Stimulated activated naive CD4-positive, alpha-beta T cell (primary cell): ENCODE measurements at places on chromosomes 5 and 9.
A peak's percentile ranks its signal among the peaks of the same experiment; 100 is the strongest.

- no peak for DNase-seq
These were observed 41.2 kb downstream of the FYB1 start for GRCh38 chr5:39178171-39178570.

DNA sequence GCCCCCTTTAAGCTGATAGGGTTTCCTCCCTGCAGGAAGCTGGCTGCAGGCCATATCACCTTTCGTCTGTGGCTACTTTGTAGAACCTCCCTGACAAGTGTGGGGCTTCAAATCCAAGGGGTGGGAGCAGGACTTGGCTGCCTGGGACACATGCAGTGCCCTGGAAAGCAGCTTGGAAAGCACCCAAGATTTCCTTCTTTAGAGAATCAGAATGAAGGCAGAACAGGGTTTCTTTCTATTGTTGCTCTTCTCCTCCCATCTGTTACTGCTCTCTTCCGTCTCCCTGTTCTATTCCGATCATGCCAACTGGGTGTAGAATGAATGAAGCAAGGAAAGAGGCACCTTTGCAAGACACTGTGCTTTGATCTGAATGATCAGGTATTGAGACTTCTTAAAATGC is 282.2 kb downstream of the MED10 start:
- DNase-seq = no peak

- DNase-seq = no peak
These were observed 12.2 kb upstream of the CSNK1A1 start for GRCh38 chr5:149563466-149563865.

GRCh38 chr5:177399997-177400868 is at the start of gene PFN3:
TSS of gene PFN3 (minus strand) at chr5:177400661. CDS start at chr5:177400576, 85 bp downstream.
- no peak for DNase-seq

- no peak for DNase-seq
These were observed 584.0 kb downstream of the CHSY3 start for GRCh38 chr5:130488252-130488651.

DNA sequence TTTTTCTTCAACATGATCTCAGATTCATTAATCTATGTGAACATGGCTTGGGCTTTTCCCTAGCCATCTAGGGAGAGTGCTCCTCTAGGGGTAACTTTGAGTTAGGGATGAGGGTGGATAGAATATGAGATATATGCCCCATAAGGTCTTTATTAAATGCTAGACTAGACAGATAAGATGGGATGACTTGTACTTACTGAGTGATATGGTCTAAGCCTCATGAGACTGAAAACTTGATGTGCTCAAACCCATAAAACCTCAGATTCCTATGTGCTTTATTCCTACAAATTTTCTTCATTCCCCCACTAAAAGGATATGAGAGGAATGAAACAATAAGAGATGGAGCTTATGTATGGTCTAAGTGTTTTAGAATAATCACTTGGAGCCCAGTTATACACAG is 386.6 kb downstream of the YTHDC2 start:
- DNase-seq = no peak

- DNase-seq = no peak
These were observed 463.6 kb upstream of the DAP start for GRCh38 chr5:11224436-11225187.

GRCh38 chr9:72480921-72481320 is 40.5 kb upstream of the TMC1 start:
- DNase-seq = no peak

GRCh38 chr9:18268381-18268780 is 205.6 kb upstream of the ADAMTSL1 start:
- no peak for DNase-seq

GRCh38 chr9:101158361-101158760 is 129.8 kb downstream of the PLPPR1 start:
- DNase-seq = no peak

DNA sequence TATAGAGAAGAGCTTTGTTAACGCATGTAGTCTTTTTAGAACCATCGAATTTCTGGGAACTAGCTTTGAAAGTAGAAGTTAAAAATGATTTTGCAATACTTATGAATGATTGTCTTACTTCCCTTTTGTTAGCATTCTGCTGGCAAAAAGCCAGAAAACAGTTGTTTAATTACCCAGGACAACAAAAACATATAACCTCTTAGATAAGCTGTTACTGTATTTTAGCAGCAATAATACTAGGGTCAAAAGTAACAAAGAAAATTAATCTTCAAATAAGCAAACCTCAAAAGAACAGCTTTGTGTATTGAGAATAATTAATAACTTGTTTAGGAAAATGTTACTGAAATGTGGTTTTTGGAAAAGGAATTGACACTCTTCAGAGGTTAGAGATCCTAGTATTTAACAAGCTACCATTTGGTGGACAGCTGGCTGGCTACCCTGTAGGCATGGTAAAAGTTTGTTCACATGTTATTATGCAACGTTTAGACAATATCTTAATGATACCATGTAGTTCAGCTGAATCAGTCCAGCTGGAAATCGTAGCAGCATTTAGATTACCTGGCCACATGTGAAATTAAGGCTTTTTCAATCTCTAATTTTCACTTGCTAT is 3.8 kb downstream of the FGF10 start:
- DNase-seq = no peak

DNA sequence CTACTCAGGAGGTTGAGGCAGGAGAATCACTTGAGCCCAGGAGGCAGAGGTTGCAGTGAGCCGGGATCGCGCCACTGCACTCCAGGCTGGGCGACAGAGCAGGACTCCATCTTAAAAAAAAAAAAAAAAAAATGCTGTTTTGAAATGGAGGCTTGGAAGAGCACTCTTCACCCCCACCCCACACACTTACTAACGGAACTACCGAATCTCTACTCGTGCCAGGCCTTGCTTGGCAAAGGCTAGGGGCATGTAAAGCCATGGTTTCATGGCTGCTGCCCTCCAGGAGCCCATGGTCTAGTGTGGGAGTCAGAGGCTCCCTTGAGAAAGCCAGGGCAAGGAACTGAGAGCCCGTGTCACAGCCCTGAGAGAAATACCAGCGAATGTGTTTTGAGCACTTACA is 21.3 kb downstream of the PCDHGC5 start:
- DNase-seq = no peak

DNA sequence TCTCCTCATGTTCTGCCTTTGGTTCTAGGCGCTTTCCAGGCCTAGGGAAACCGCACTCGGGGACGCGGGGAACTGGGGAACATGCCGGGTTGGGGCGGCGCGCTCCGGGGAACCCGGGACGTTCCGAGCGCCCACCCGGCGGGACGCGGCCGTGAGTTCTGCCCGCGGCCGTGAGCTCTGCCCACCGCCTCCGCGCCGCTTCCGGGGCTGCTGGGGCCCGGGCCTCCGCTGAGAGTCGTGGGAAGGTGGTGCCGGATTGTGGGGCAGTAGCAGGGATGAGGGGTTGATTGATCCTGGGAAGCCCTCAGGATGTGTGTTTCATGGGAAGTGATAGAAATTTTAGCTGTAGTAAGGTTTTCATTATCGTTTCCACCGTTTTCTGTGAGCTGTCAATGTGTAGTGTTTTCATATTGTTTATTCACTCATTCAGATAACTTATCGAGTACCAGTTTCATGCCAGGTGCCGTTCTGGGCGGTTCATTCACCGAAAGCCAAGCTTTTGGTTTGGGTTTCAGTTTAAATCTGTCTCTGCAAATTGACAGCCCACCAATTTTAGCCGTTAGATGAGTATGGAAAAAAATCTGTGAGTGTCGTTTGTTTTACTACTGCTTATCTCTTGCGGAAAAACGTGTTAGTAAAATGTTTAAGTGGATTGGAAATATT is 657 bp downstream of the MTRR start:
- DNase-seq = peak; percentile 48

DNA sequence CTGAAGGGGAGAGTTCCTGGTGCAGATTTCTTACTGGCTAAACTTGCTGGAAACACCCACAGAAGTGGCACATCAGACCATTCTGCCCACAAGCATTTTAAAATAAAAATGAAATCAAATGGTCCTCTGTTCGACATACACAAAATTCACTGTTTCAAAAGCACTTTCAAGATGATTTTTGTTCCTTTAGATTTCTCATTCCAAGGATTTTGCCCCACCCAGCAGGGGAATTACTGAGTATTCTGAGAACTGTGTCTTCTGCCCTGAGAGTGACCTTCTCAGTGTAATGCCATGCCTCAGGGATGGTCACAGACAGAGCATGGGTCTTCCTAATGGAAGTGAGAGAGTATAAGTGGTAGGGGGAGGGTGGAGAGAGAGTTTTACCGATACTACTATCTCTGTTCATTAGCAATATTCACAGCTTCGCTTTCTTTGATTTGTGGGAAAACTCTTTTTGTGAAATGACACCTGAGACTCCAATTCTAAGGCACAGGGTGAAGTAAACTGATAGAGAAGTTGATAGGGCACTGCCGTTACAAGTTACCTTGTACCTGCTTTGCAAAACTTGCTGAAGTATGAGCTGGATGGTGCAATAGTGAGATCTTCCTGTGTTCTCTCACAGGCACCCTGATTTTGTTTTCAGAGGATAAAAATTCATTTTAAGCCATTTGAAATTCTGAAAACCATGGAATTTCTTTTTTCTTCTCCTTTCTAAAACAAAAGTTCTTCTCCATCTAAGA is 95.8 kb upstream of the CD180 start:
- no peak for DNase-seq

- no peak for DNase-seq
These were observed 2.8 kb upstream of the HMCN2 start for GRCh38 chr9:130262771-130263170.

- no peak for DNase-seq
These were observed 8.0 kb upstream of the CTNNA1 start for GRCh38 chr5:138745268-138745667.

GRCh38 chr5:101531026-101531425 is 627.9 kb upstream of the ST8SIA4 start:
- no peak for DNase-seq

GRCh38 chr9:137458194-137459151 is 661 bp downstream of the NSMF start:
- DNase-seq = no peak

GRCh38 chr5:142325725-142326479 is 1.1 kb upstream of the SPRY4 start:
- DNase-seq = no peak

DNA sequence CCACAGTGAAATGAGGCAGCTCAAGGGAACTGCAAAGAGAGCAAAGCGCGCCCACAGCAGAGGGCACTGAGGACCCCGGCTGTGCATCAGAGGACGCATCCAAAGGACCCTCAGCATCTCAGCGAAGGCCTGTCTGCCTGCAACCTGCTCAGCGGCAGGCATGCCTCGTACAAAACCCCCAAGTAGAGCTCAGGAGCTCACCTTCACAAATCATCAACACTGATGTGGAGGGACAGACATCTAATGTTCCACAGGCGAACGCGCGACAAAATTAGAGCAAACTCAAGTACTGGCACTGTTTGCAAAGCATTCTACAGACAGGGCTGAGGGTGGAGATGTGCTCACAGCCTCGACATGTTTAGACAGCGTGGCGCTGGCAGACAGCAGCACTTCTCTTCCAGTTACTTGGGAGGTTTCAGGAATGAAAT is 81.0 kb downstream of the DCP2 start:
- DNase-seq = no peak

GRCh38 chr5:133850811-133851210 is 117.6 kb downstream of the C5orf15 start:
- DNase-seq = no peak

GRCh38 chr9:128940271-128940921 is 7.0 kb downstream of the DOLK start:
- no peak for DNase-seq

DNA sequence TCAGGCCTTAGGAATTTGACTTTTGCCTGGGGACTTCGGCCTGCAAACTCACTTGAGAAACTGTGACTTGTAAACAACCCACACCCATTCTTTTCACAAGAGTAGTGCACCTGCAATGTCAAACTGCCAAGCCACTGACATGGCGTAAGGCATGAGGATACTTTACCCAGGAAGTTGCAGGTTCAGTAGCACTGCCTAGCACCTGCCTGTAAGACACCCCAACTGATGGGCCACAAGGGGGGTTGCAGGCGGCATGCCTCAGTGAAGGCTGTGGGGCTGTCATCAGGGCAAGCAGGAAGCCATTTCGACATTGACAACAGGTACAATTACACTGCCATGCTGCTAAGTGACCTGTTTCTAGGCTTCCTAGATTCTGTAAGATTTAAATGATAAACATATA is 41.3 kb upstream of the RASGEF1C start:
- DNase-seq = no peak

GRCh38 chr9:69801989-69802388 is 18.6 kb upstream of the CFAP95 start:
- DNase-seq = no peak

DNA sequence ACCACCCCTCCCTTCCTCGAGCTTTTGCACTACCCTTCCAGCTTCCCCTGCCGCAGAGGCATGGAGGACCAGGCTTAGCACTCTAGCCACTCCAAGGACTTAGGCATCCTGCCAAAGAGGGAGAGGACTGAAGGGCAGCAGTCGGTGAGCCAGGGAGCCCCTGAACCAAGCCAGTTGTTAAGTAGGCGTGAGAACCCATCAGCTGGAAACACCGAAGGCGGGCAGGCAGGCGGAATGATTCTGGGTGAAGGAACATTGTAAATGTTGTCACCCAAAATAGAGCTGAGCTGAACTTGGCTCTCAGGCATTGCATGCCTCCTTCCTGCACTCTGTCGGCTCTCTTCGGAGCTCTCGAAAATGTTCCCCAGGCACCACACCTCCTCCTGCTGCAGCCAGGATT is 42.8 kb downstream of the NRG2 start:
- no peak for DNase-seq

DNA sequence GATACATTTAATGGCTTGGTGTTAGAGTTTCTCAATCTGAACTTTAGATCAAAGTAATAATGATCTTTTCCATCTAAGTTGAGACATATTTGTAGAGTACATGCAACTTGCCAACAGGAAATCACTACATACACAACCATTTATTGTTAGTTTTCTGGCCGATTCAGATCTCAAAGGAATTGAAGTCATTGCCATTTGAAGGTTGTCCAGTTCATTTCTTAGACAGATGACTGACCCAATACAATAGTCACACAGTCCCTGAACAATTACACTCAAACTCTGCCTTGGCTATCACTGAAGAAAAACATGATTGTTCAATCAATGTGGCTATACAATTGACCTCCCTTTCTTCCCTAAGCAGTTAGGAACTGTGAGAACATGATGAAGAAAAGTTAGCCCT is 753.2 kb upstream of the RIOK2 start:
- DNase-seq = no peak

GRCh38 chr5:16457451-16457850 is 8.1 kb downstream of the ZNF622 start:
- no peak for DNase-seq

DNA sequence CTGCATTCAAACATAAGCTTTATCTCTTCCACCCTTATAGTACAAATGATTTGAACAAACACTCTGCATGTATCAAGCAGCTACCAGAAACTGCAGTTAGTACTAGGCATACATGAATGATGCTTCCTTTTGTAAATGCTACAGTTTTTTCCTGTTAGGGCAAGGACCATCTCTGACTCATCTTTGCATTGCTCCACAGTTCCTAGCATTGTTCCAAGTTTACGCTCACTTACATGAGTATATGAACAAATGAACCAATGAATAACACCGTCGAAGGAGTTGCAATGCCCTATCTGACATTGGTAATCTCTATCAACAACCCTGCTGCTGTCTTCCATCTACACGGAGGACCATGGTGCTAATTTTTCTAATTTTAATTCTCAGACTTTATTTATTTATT is 2.1 kb upstream of the ALDH7A1 start:
- no peak for DNase-seq

- no peak for DNase-seq
These were observed 57.8 kb downstream of the TTC39B start for GRCh38 chr9:15249042-15249818.

- no peak for DNase-seq
These were observed 424.0 kb downstream of the CDH18 start for GRCh38 chr5:19564036-19564435.
